CD4-positive, alpha-beta T cell (primary cell): ENCODE measurements at places on chromosomes 7 and 10. TPM values are rescaled to one million over a fixed set of nuclear protein-coding genes. Genes with fewer than 3 reads are reported as not detected.

GRCh38 chr7:46003896-46004875 is 83.1 kb upstream of the IGFBP3 start:
- H3K27me3 ChIP-seq: no peaks in the 10 kb centered on the region
- H3K36me3 ChIP-seq: no peaks in the 10 kb centered on the region
- no peaks in the 10 kb centered on the region for H3K4me1 ChIP-seq
- no peak overlapping the region for H3K27ac ChIP-seq
- DNase-seq: no peak

DNA sequence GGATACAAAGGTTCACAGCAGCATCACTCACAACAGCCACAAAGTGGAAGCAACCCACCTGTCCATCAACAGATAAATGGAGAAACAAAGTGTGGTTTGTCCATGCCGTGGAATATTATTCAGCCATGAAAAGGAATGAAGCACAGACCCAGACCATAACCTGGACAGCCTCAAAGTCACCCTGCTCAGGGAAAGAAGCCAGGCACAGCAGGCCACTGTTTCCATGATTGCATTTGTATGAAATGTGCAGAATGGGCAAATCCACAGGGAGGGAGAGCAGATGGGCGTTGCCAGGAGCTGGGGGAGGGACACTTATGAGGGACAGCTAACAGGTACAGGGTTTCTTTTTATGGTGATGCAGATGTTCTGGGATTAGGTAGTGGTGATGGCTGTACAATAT is 30.3 kb downstream of the FOXL3 start:
- H3K27me3 ChIP-seq: peaks cover 28% of the 10 kb centered on the region
- H3K4me3 ChIP-seq: no peak overlapping the region

DNA sequence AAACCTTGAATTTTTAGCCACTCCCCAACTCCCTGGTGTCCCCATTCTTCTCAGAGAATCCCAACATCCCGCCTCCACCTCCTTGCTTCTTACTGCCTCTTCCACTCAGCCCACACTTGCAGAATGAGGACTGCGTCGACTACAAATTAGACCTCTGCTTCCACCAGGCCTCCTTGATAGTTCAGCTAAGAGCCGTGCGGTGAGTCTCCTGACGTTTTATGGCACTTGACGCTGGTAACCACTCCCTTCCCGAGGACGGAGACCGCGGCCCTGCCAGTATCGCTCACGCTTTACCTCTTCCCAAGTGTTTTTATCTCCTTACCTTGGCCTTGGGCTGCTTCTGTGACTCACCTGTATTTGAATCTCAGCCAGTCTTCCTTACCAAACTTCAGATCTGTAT is 31.1 kb downstream of the RBM17 start:
- no peak overlapping the region for H3K27ac ChIP-seq
- DNase-seq: no peak
- no peaks in the 10 kb centered on the region for H3K4me1 ChIP-seq
- no peak overlapping the region for H3K4me3 ChIP-seq
- H3K27me3 ChIP-seq: no peaks in the 10 kb centered on the region

DNA sequence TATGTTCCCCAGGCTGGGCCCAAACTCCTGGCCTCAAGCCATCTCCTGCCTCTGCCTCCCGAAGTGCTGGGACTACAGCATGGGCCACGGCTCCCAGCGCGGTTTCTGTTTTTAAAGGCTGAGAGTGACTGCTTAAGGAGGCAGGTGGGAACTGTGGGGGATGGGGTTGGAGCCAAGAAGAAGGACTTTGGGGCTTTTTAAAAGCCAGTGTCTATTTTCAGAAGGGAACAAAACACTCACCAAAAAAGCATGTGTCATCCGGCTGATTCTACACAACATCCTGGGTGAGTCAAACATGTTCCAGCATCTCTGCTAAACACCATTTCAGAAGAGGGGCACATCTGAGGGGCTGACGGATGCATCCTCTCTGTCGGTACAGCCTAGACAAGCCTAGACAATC is 824.5 kb downstream of the TYW1 start:
- no peaks in the 10 kb centered on the region for H3K4me1 ChIP-seq
- H3K27ac ChIP-seq: no peak overlapping the region
- H3K27me3 ChIP-seq: no peaks in the 10 kb centered on the region
- no peak for DNase-seq

DNA sequence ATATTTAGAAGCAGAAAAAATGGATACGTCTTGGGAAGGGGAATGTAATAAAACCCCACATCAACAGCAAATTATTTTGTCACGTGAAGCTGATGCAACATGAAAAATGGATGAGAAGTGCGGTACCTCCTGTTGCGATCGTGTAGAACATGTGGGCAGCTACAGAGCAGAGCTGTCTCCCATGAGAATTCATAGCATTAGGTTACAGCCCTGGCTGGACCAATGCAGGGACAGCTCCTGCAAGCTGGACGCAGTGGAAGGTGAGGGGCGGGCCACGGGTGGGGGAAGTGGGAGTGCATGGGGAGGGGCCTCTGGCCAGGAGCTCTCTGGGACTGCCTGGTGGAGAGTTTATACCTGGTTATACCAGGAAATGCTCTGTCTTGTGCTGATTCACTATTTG is 120.3 kb downstream of the GATA3 start:
- no peaks in the 10 kb centered on the region for H3K36me3 ChIP-seq
- H3K27ac ChIP-seq: no peak overlapping the region
- H3K4me1 ChIP-seq: no peaks in the 10 kb centered on the region
- no peaks in the 10 kb centered on the region for H3K27me3 ChIP-seq

- no peak overlapping the region for H3K27ac ChIP-seq
- H3K27me3 ChIP-seq: no peaks in the 10 kb centered on the region
- no peak overlapping the region for H3K4me3 ChIP-seq
- peaks cover 4% of the 10 kb centered on the region for H3K4me1 ChIP-seq
Measured at GRCh38 chr10:124066781-124067714, 26.4 kb downstream of the CHST15 start.

Gene CUX1
- 38.0 TPM for total RNA-seq

Gene VDAC2
- total RNA-seq: 147 TPM

Gene GIMAP5
- total RNA-seq: 35.2 TPM

Gene CTAGE6
- 0.11 TPM for total RNA-seq

Gene AKR1C1
- total RNA-seq: 2.6 TPM

Gene CARD11
- total RNA-seq: 118 TPM

Gene HOXA10
- not detected for total RNA-seq

Gene OR6B1
- total RNA-seq: not detected
